ENCODE measurements at places on chromosomes 1 and 21.

DNA sequence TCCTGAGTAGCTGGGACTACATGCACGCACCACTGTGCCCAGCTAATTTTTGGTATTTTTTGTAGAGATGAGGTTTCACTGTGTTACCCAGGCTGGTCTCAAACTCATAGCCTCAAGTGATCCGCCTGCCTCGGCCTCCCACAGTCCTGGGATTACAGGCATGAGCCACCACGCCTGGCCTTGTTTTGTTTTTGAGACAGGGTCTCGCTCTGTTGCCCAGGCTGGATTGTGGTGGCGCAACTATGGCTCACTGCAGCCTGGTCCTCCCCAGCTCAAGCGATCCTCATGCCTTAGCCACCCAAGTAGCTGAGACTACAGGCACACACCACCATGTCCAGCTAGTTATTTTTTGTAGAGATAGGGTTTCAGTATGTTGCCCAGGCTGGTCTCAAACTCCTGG is 26.0 kb downstream of the PARK7 start:
- no peak for DNase-seq

GRCh38 chr1:53291574-53291973 is 36.3 kb downstream of the LRP8 start:
- no peak for DNase-seq

DNA sequence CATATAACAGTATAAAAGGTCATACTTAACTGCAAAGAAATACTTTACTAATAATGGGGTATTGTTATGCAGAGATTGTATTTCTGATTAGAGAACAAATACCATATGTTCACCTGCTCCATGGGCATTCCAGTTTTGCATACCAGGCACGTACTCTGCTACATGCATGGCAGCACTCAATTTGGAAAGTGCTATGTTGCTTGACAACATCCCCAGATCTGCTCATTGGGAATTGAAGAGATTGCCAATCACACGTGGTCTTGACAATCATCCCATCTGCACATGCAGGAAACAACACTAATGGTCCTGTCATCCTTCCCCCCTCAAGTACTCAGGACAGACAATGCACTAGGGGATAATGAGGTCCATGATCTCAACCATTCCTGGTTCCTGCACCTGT is 63.4 kb upstream of the PDE4B start:
- DNase-seq, result no peak

GRCh38 chr1:94316836-94317789 is 79.7 kb upstream of the ARHGAP29 start:
- no peak for DNase-seq

DNA sequence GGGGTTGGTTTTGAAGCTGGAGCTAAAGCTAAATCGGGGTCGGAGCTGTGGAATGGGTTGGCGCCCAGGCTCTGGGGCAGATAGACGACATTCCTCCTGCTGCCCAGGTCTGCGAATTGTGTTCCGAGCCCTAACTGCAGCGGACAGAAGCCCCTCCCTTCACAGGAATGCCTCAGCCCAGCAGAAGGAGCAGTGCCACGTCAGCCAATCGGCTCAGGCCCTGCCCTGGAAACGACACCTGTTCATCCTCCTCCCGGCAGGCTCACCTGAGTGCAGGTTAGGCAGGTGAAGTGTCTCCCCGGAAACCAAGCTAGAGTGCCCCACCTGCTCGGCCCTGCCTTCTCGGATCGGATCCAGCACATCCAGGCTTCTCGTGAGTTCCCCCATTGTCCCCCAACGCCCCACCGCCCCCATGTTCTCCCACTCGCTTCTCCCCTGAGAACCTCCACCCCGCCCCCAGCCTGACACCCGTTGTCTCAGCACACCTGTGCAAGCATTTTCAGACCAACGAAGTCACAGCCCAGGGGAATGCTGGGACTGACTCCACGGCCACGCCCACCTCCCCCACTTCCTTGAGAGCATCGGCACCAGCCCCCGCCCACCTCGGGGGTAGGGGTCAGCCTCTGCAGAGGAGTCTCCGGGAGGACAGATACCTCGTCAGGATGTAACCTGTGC is 775 bp downstream of the TMEM125 start:
- DNase-seq, result no peak

DNA sequence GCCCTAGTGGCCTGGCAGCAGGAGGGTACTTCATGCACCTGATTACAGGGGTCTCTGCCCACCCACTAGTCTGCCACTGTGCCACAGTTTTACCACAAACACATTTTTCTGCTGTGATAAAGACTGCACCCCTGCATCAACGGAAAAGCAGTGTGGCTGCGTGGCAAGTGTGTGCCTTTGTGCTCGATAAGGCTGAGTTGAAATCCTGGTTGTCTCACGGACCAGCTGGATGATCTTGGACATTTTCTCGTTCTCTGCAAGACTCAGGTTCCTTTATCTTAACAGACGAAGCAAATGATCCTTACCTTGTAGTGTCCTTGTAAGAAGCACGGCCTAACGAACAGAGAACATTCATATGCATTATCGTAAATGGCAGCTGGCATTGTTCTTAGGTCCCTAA is 10.2 kb downstream of the GRHL3 start:
- no peak for DNase-seq

- no peak for DNase-seq
Observed at GRCh38 chr21:22679207-22679606, 1681.0 kb downstream of the NCAM2 start.

DNA sequence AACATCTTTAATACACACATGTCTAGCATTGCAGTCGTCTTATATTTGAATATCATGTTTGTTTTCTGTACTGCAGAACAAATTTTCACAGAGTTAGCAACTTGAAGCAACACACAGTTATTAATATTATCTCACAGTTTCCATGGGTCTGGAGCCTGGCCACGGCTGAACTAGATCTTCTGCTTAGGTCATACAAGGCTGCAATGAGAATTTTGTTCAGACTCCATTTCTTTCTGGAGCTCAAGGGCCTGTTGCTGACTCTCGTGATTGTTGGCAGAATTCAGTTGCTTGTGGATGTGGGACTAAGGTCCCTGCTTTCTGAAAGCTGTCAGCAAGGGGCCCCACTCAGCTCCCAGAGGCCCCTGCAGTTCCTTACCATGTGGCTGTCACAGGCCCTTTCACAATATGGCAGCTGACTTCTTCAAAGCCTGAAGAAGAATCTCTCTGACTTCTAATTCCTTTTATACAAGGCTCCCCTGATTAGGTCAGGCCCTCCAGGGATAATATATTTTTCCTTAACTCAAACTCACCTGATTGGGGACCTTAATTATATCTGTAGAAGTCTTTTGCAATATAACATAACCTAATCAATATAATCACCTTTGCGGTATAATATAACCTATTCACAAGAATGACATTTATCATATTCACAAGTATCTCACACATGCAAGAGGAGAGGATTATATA is 296.3 kb downstream of the NFIA start:
- no peak for DNase-seq

DNA sequence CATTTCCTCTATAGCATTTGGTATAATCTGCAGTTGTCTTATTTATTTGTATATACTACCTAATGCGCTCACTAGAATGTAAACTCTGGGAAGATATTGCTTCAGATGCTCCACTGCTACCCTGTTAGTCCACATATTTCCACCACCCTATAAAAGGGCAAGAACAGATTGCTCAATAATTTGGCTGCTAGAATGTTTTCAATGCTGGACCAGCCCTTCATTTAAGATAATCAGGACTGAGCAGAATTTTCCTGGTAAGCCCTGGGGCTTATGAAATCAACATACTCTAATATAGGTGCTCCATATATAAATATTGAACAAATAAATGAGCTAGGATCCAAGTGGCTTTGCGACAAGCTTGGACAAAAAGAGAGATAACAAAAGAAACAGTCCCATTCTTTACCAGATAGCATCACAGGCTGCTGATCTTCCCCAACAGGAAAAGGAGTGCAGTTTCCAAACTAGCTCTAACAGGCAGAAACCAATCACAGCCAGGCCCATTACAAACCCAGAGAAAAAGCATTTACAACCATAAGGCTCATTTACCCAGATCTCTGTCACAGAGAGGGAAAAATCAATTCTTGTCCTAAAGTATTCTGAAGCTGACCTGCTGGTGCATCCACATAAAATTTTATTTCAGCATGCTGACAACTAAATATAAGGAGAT is 8.3 kb downstream of the BCAR3 start:
- no peak for DNase-seq

DNA sequence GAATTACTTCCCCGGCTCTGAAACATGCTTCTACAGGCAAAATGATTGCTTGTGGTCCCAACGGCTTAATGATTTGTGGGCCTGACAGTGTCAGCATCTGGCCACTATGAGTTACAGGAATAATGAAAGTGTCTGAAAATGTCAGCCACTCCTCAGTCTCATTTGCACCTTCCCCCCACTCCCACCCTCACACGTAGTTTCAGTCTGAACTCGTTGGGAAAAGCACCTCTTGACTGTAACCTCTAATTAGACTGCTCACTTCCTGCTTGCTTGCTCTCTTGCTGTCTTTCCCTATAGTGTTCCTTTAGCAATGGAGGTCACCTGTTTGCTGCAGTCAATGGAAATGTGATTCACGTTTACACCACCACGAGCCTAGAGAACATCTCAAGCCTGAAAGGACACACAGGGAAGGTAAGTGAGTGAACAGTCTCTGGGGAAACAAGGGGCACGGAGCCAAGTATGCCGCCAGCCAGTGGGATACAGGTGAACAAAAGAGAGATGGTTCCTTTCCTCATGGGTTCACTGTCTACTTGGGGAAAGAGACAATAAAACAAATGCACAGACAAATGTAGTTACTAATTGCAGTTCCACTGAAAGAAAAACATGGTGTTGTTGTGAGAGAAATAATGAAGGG is 27.1 kb downstream of the CFAP57 start:
- no peak for DNase-seq

- no peak for DNase-seq
Observed at GRCh38 chr1:89739844-89740216, 81.0 kb upstream of the LRRC8D start.

DNA sequence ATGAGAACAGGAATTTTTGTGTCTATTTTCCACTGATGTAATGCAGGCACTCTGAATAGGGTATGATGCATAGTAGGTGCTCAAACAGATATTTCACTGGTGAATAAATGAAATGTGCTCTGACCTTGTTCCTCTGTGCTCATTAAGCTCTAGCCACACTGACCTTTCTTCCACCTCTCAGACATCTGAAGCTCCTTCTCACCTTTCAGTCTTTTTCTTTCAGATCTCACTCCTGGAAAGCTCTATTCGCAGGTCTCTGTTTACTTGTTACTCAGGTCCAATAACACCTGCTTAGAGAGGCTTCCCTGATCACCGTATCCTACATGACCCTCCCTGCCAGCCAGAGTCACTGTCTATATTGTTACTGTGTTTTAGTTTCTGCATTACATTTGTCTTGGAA is 59.2 kb upstream of the IVNS1ABP start:
- no peak for DNase-seq

- no peak for DNase-seq
Observed at GRCh38 chr21:37592496-37592895, 225.9 kb downstream of the DYRK1A start.

DNA sequence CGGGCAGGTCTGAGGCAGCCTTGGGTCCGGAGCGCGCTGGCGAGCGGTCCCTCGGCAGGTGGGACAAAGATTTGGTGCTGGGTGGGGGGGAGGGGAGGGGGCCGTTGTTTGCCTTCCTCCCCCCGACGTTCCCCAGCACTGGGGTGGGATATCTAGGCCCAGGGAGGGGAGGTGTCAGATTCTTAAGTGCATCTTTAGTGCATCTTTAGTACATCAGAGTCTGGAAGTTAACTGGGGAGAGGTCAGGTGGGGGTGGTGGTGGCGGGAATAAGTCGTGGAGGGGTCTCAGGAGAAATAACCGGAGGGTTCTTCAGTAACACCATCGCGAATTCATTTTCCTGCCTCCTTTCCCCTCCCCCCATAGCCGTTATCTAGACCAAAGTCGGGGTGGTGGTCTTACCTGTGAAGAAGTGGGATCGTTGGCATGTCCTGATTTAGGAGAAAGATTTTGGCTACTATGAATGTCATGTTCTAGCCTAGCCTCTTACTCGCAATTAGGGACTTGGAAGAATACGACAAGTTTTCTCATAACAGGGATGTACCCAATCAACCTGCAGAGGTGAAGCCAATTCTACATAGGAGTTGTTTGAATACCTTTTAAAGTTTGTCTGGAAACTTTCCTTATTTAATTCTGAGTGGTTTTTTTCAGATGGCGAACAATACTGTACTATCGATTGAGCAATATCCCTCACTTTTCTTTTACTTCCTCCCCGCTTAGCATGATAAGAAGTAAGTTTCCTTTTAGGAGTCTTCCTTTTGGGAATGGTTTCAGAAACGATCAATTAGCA is 886 bp downstream of the ZMYM4 start:
- no peak for DNase-seq

- no peak for DNase-seq
Observed at GRCh38 chr1:231636157-231636556, 9.6 kb downstream of the DISC1 start.

DNA sequence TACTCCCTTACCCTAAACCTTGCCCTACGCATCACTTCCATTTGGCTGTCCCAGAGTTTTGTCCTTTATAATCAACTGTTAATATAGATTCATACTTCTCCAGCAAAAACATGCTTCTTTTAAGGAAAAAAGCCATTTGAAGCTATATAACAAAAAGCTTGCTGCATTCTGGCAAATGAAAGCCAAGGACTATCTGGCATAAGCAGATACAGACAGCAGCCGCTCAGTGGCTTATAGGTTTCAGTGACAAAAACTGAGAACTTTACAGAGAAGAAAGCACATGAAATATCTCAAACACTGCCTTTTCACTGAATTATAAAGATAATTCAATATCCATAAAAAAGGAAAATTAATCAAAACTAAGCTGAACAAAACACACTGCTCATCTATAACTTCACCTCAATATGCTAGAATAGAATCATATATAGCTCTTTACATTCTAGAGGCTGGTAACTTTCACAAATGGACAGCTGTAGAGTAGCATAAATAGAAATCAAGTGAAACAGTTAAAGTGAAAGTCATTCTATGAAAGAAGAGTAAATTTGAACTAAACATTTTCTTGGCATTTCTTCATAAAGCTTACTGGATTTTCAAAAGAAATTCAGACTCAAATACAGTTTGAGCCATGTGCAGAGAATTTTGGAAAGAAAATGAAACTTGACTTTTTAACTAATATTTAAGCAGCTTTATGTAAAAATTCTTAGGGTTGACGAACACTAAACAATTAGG is 19.6 kb downstream of the CDC42BPA start:
- no peak for DNase-seq

- DNase-seq, result no peak
Observed at GRCh38 chr1:228922722-228923376, 187.6 kb downstream of the RHOU start.

DNA sequence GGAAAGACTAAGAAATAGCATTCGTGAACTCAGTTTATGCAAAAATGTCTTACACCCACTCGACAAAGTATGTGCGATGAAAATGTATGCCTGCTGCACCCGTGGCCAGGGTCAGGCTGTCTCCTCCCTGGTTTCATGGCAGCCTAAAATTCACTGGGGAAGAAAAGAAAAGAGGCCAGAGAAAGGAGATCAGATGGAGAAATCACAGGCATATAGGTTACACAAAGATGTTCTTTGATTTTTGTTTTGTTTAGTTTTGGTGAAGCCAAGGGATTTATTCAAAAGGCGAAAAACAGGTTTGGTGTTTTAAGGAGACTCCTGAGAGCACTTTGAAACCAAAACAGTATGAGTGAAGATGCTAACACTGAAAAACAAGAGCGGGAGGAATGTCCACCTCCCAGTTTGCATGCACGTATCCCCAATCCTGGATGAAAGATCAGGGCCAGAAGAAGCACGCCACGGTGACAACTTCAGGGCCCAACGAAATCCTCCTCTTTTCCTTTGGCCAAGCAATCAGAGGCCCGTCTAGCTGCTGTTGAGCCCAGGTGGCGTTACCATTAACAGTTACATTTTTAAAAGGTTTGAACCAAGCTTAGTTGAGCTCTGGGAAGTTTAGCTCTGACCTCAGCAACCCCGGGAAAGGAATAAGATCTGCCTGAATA is 992 bp upstream of the SSX2IP start:
- no peak for DNase-seq
